K562 (cell line): ENCODE measurements at places on chromosomes 3 and 15.
A peak's percentile ranks its signal among the peaks of the same experiment; 100 is the strongest.

DNA sequence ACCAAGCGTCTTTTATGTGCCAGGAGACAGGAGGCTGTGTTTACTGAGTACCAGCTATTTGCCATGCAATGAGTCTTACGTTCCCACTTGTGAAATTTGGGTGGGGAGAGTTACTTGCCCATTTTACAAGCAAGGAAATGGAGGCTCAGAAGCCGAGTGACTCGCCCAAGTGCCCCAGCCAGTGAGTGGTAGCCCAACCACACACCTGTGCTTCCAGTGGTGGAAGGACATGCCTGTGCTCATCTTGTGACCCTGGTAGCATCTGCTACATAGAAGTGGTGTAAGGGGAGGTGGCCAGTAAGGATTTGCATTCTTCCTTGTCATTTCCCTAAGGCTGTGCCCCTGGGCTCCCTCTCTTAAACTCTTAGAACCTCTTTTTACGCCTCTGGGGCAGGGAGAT, 49.3 kb downstream of the FBLN2 start:
- peaks cover 25% of the 10 kb centered on the region for H3K27me3 ChIP-seq
- no peak for DNase-seq
- H3K4me3 ChIP-seq, result no peak overlapping the region
- H3K27ac ChIP-seq, result no peak overlapping the region
- no peaks in the 10 kb centered on the region for H3K36me3 ChIP-seq

GRCh38 chr15:74333093-74333492, 34.4 kb downstream of the CYP11A1 start:
- H3K27me3 ChIP-seq, result peaks cover 76% of the 10 kb centered on the region
- DNase-seq, result no peak
- H3K36me3 ChIP-seq, result no peaks in the 10 kb centered on the region
- H3K4me3 ChIP-seq, result no peak overlapping the region

DNA sequence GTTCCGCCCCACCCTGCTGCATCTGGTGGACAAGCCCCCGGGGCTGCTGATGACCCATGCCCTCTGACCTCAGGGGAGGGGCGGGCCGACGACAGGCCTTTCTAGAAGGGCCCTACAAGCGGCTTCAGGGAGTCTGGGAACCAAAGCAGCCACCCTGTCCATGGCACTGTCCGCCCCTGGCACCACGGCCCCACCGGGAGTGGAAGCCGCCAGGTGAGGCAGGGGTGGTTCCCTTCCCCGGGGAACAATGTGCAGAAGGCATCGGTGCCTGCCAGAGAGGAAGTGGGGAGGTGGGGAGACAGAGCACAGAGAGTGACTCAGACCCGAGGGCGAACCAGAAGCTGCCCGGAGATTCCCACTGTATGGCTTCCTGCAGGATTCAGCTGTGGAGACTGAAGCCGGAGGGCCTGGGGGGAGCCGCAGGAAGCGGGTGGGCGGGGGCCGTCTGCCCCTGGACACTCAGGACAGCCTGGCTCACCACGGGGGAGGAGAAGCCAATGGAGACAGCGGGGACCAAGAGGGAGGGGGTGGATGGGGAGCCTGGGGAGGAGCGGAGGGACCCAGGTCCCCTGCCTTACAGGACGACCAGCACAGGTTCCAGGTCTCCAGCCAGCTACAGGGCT, 134.0 kb downstream of the TPRA1 start:
- DNase-seq, result no peak
- H3K4me1 ChIP-seq, result no peaks in the 10 kb centered on the region
- no peak overlapping the region for H3K4me3 ChIP-seq
- H3K27me3 ChIP-seq, result peaks cover 2% of the 10 kb centered on the region; the same call in 1 of the 3 replicates
- H3K36me3 ChIP-seq, result no peaks in the 10 kb centered on the region

DNA sequence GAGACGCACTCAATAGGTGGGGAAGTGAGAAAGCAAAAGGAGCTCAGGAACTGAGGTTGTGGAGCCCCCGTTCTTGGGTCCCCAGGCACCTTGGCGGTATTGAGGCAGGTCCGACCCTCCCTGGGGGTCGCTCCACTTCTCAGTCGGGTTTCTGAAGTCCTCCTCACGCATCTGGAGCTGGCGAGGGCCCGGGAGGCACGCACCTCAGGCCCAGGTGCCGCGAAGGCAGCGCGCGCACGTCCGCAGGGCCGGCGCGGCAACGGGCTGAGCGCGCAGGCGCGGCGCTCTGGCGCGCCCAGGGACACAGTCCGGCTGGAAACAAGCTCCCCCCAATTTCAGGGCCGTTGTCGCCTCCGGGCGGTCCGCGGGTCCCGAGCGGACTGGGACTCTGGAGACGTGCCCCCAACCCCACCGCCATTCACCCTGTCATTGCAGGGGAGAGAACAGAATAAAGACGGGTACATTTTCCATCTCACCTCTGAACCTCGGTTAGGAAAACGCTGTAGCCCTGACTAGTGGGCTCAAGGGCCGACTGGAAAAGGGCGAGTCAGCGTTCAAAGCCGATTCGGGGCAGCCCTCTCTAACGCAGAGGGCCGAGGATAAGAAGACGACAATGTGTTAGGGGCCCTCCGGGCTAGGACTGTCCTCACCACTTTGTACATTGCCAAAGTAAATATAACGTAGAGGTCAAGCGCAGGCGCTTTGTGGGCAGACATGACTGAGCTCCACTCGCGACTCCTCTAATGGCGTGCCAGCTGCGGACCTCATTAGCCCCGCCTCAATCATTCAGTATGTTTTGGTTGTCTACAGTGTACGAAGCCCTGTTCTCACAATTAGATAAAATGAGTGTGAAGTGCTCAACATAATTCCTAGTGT, at the start of gene ZNF770:
ZNF770 (minus strand) TSS at position 261 of the 876 bp plus-strand sequence. CDS start 4,853 bp downstream, outside the sequence.
- H3K27ac ChIP-seq, result peak within 1 kb of the TSS; percentile 95
- DNase-seq, result peak; percentile 89
- no peaks in the 10 kb centered on the region for H3K27me3 ChIP-seq

GRCh38 chr3:140292170-140292569, 357.2 kb downstream of the CLSTN2 start:
- no peak overlapping the region for H3K27ac ChIP-seq

GRCh38 chr3:64187065-64187959, 38.0 kb downstream of the PRICKLE2 start:
- no peaks in the 10 kb centered on the region for H3K4me1 ChIP-seq
- H3K36me3 ChIP-seq, result no peaks in the 10 kb centered on the region
- no peak overlapping the region for H3K27ac ChIP-seq
- H3K27me3 ChIP-seq, result no peaks in the 10 kb centered on the region
- DNase-seq, result no peak
- H3K4me3 ChIP-seq, result no peak overlapping the region

- H3K27ac ChIP-seq, result peak overlapping the region; percentile 36; the same call in 1 of the 3 replicates
- H3K27me3 ChIP-seq, result no peaks in the 10 kb centered on the region
- DNase-seq, result no peak
- peaks cover 37% of the 10 kb centered on the region for H3K4me1 ChIP-seq
- H3K36me3 ChIP-seq, result no peaks in the 10 kb centered on the region
Observed at GRCh38 chr15:57310876-57311275, 65.4 kb upstream of the CGNL1 start.

GRCh38 chr3:39811561-39811960, 2.2 kb downstream of the MYRIP start:
- peaks cover 29% of the 10 kb centered on the region for H3K27me3 ChIP-seq
- H3K4me1 ChIP-seq, result no peaks in the 10 kb centered on the region
- DNase-seq, result no peak
- H3K4me3 ChIP-seq, result no peak overlapping the region
- no peak overlapping the region for H3K27ac ChIP-seq

DNA sequence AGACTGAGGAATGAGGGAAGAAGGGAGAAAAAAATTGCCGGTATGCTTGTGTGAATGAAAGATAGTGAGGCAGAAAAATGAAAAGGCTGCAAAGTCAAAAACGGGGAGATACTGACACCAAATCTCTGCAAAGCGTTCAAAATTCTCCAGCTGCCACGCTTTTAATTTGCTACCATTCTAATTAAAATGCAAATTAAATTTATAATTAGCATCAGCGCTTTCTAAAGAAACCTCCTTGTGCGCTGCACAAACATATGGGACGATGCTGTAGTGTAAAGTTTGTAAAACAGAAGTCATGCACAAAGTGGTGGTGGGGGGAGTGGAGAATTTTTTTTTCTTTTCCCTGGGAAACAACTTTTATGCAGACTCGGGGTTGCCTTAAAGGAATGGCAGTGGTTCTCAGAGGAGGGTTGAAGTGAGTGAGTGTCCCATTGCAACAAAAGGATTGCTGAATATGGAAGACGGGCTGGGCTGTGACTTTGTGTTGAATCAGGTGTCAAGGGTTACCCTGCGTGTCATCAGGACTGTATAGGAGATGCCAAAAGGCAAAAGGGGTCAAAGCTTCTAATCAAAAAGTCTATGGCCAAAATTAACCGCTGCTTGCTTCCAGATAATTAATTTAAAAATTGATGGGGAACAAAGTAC, 472.2 kb downstream of the NR2F2 start:
- no peaks in the 10 kb centered on the region for H3K36me3 ChIP-seq
- no peak overlapping the region for H3K4me3 ChIP-seq
- H3K27ac ChIP-seq, result no peak overlapping the region
- H3K4me1 ChIP-seq, result no peaks in the 10 kb centered on the region
